T-helper 17 cell (primary cell): ENCODE measurements at places on chromosomes 5 and 9. TPM values are rescaled to one million over a fixed set of nuclear protein-coding genes. Genes with fewer than 3 reads are reported as not detected.

Gene SMIM33
- 0.32 TPM for total RNA-seq

Gene DRD1
- total RNA-seq, result not detected

Gene CKS2
- total RNA-seq, result 18.1 TPM

Gene ZNF300
- total RNA-seq, result 1.2 TPM

DNA sequence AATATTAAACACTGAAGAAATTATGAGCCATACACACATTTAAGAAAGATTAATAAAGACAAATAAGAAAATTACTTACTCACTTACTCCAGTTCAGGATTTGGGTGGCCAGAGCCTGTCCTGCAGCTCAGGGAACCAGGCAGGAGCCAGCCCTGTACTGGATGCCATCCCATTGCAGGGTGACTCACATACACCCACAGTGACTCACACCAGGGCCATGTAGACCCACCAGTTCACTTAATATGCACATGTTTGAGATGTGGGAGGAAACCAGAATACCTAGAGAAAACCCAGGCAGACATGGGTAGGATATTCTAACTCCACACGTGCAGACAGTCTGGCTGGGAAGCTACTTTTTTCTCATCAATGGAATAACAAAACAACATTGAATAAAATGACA, 49.6 kb upstream of the ADRB2 start:
- no peaks in the 10 kb centered on the region for H3K4me1 ChIP-seq
- no peak overlapping the region for H3K4me3 ChIP-seq
- DNase-seq, result no peak
- H3K27ac ChIP-seq, result no peak overlapping the region

DNA sequence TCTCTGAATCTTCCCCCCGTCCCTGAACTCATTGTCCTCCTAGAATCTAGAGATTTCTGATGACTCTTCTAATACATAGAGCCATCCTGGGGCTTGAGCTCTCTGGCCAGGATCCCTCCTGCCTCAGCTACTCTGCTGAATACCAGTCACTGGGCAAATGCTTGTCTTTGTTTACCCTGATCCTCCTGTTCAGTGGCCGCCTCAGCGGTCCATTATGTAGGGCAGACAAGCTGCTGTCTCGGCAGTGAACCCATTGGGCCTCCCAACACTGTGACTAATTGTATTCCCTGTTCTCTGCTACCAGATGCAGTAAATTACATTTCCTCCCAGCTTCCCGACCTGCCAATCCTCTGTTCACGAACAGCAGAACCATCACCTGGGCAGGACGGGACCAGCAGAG, 151.6 kb downstream of the PALM2AKAP2 start:
- no peaks in the 10 kb centered on the region for H3K27me3 ChIP-seq
- H3K4me1 ChIP-seq, result peaks cover 8% of the 10 kb centered on the region
- no peaks in the 10 kb centered on the region for H3K36me3 ChIP-seq
- DNase-seq, result no peak
- no peak overlapping the region for H3K27ac ChIP-seq

- DNase-seq, result no peak
- H3K4me1 ChIP-seq, result peaks cover 11% of the 10 kb centered on the region
- H3K36me3 ChIP-seq, result no peaks in the 10 kb centered on the region
- no peak overlapping the region for H3K4me3 ChIP-seq
Observed at GRCh38 chr9:136659861-136660784, 2.6 kb upstream of the EGFL7 start.

GRCh38 chr5:33800241-33800950, 91.4 kb downstream of the ADAMTS12 start:
- H3K4me3 ChIP-seq, result no peak overlapping the region
- H3K4me1 ChIP-seq, result no peaks in the 10 kb centered on the region
- H3K27me3 ChIP-seq, result no peaks in the 10 kb centered on the region

- H3K27me3 ChIP-seq, result no peaks in the 10 kb centered on the region
- no peak overlapping the region for H3K27ac ChIP-seq
Observed at GRCh38 chr5:32004404-32004803, 169.7 kb downstream of the GOLPH3 start.

DNA sequence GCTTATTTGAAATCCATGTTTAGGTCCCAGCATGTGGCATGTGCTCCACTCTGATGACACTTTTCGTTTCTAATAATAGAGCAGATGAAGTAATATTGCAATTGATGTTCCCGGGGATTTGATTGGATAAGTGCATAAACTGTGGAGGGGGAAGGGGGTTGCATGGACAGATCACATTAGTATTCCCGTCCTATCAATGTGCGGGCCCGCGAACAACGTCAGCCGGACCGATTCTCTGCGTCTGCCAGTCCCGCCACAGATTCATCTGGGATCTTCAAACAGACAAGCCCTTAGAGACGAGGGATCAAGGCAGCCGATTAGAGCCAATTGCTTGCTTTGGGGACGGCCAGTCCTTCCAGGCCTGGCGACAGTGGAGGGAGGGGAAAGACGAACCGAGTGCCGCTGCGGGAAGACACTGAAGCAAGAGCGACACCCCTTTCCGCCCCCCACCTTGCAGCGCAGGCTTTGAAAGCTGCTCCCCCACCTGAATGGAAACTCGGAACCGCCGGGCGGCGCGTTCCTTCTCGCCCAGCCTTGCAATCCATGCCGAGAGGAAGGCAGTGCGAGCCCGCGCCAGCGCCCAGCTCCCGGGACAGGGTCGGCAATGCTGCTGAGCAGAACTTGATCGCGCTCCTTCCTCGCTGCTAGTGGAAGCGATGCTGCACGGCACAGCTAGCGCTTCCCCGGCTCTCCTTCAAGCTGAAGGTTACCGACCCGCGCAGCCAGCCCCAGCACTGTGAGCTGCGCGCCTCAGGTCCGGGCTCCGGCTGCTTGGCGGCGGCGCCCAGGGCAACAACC, at the start of gene RGS7BP:
Gene RGS7BP (plus strand): TSS at position 247 of the 798 bp plus-strand sequence. CDS start 610 bp downstream, outside the sequence.
- H3K4me3 ChIP-seq, result no peak within 1 kb of the TSS
- no peak for DNase-seq
- H3K27ac ChIP-seq, result no peak within 1 kb of the TSS
- no peaks in the 10 kb centered on the region for H3K4me1 ChIP-seq
- H3K27me3 ChIP-seq, result peaks cover 28% of the 10 kb centered on the region

DNA sequence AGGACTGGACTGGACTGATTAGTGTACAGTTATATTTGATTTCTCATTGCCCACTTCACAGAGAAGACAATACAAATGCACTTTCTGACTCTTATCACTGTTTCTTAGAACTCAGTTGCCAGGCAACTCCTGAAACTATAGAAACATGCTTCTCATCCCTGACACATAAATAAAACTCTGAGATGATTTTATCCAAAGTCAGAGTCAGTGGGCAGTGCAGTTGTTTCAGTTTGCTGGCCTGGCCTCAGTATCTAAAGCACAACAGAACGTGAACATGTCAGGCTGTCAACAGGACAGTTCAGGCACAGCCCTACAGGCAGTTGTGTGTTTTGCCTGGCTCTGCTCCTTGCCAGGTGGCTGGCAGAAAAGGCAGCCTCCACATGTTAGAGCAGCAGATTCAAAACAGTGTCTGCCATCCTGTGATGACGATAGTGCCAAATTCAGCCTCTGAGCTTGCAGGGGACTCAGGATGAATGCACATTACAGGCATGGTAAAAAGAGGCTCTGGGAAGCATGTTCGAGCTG, 65.1 kb upstream of the CCDC152 start:
- no peaks in the 10 kb centered on the region for H3K27me3 ChIP-seq
- no peak for DNase-seq
- H3K4me3 ChIP-seq, result peak overlapping the region; percentile 2
- H3K36me3 ChIP-seq, result no peaks in the 10 kb centered on the region
- H3K4me1 ChIP-seq, result no peaks in the 10 kb centered on the region

GRCh38 chr5:176391999-176392398, 3.4 kb downstream of the HIGD2A start:
- H3K4me1 ChIP-seq, result peaks cover 22% of the 10 kb centered on the region
- no peaks in the 10 kb centered on the region for H3K27me3 ChIP-seq
- no peak for DNase-seq
- no peak overlapping the region for H3K4me3 ChIP-seq
- peaks cover 2% of the 10 kb centered on the region for H3K36me3 ChIP-seq

DNA sequence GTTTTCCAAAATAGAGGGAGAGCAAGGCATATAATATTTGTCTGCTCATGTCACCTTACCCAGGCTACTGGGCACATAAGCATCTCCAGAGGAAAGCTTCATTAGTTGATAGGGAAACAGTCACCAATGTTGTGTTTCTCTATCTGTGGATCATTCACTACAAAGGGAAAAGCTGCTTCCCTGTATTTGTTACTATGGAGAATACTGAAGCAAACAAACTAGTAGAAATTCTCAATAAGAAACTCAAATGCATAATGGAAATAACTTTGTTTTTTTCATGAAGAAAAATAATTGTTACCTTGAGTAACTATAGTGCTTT, 138.2 kb downstream of the PCSK1 start:
- H3K27ac ChIP-seq, result no peak overlapping the region
- no peaks in the 10 kb centered on the region for H3K4me1 ChIP-seq
- no peak overlapping the region for H3K4me3 ChIP-seq
- no peaks in the 10 kb centered on the region for H3K36me3 ChIP-seq
- DNase-seq, result no peak

- H3K27ac ChIP-seq, result no peak overlapping the region
- H3K4me3 ChIP-seq, result no peak overlapping the region
- DNase-seq, result no peak
- H3K27me3 ChIP-seq, result peaks cover 23% of the 10 kb centered on the region
Observed at GRCh38 chr5:137201876-137202275, 297.2 kb downstream of the SPOCK1 start.

DNA sequence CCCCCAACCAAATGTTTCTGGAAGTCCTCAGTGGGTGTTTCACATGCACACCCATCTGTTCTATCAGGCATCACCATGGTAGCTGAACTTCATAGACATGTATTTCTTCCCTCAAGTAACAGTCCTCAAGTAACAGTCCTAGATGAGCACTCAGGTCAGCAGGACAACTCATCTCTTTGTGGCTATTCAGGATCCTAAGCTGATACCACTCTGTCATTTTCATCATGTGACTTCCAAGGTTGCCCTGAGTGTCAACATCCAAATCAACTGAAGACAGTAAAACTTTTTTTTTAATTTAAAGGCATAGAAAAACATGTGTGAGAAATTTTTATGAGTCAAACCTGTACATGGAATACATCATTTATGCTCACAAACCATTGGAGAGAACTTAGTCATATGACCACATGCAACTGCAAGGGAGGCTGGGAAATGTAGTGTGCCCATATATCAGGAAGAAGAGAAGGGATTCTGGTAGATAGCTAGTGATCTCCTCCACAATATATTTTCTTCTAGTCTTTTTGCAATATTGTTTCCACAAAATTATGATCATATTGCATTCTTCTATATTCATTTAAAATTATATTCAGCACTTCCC, 64.2 kb upstream of the FST start:
- H3K36me3 ChIP-seq, result no peaks in the 10 kb centered on the region
- H3K27me3 ChIP-seq, result peaks cover 10% of the 10 kb centered on the region
- DNase-seq, result no peak
- H3K4me3 ChIP-seq, result no peak overlapping the region
- no peak overlapping the region for H3K27ac ChIP-seq

- DNase-seq, result no peak
- no peak overlapping the region for H3K4me3 ChIP-seq
- H3K27me3 ChIP-seq, result peaks cover 71% of the 10 kb centered on the region
- H3K27ac ChIP-seq, result no peak overlapping the region
Observed at GRCh38 chr9:126788634-126789349, 16.0 kb upstream of the ZBTB43 start.

DNA sequence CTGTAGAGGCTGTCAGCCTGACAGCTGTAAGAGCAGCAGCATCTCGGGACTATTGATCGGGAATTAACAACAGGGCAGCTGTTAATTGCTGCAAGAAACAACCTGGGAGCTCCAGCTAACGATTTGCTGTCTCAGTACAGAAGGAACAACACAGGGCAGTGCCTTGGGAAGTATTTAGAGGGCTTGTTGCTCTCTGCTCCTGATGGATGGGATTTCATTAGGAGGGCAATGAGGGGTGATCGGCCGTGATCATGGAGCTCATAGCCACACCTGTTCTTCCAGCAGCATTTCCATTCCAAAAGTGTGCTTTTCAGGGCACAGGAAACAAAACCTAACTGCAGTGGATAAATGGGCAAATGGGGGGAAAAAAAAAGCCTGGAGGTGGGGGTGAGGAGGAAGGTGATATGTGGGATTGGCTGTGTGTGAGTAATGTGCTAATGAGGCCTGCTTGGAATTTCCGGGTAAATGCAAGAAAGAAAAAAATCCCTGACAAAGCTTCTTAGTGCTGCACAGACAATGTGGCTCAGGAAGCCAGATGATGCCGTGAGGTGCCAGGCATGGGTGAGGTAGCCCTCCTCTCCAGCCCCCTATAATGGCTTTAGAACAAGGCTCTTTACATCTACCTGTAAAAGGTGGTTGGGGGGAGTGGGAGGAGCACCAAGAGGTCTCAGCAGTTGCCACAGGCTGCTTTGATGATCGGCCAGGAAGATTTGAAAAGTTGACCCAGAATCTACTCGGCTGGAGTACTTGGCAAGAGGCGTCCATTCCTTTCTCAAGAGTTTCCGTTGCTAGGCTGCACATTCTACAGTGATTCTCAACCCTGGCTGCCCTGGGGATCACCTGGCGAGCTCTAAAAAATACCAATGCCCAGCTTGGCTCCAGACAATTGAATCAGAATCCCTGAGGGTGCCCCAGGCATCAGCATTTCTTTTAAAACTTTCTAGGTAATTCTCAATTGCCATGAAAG, 139.5 kb upstream of the KLF9 start:
- DNase-seq, result no peak
- H3K4me3 ChIP-seq, result no peak overlapping the region
- H3K4me1 ChIP-seq, result no peaks in the 10 kb centered on the region
- no peaks in the 10 kb centered on the region for H3K36me3 ChIP-seq
- H3K27me3 ChIP-seq, result peaks cover 5% of the 10 kb centered on the region

- H3K27me3 ChIP-seq, result no peaks in the 10 kb centered on the region
- peaks cover 18% of the 10 kb centered on the region for H3K36me3 ChIP-seq
- no peak overlapping the region for H3K27ac ChIP-seq
- DNase-seq, result no peak
- H3K4me3 ChIP-seq, result no peak overlapping the region
- H3K4me1 ChIP-seq, result peaks cover 5% of the 10 kb centered on the region
Observed at GRCh38 chr9:124886461-124886860, 24.5 kb downstream of the ARPC5L start.
